OCI-M1 (cell line): ENCODE measurements at places on chromosomes 6 and 20.
A peak's percentile ranks its signal among the peaks of the same experiment; 100 is the strongest.

DNA sequence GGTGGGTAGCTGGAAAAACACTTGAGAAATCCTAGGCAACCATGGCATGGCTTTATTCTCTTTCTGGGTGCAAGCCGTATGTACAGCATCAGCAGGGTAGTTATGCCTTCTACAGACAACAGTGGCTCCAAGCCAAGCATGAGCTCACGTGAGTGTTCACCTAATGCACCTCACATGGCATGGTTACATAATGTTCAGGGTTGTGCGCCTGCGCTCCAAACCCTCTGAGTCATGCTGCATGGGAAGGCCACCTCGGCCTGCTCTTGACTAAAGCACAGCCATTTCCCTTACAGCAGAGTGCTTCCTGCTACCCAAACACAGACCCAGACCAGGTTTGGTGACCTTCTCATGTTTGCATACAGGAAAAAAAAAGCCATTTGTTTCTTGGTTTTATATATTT is 96.2 kb downstream of the VIP start:
- DNase-seq: no peak

- DNase-seq: peak; percentile 78
Observed at GRCh38 chr20:62065674-62066338, at the start of gene TAF4. TAF4 (minus strand) TSS chr20:62065881; CDS start chr20:62065810, 71 bp downstream.

DNA sequence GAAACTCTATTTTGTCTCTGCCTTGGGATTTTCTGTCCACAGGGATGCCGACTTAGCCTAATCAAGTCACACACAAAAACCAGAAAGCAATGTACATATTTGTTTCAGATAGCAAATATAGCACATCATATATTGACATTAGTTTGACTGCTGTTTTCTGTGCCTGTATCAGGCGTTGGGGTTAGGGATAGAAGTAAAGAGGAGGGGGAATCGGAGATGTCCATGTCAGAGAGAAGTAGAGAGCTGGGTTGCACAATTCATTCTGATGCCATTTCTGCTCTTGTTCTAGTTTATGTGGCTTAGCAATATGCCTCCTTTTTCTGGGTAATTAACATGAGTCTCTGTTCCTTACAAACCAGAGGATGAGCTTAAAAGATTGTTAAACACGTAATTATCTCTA is 14.7 kb upstream of the IPCEF1 start:
- DNase-seq: no peak

GRCh38 chr6:42190554-42191183 is 4.1 kb downstream of the GUCA1B start:
- DNase-seq: peak; percentile 32

DNA sequence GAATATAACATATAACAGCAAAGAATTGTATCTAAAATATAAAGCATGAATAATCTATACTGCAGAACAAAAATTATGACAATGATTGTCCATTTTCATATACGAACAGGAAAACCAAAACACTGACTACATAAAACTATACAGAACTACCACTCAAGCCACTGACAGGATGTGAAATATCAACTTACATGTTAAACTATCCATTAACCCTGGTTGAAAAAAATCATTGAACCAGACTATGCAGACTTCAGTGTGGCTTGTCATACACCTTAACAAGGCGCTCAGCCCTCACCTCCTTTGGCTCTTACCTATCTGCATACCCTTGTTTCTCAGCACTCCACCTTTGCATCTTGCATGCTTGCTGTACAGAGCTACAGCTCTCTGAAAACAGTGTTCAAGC is 34.9 kb downstream of the ASCC3 start:
- no peak for DNase-seq

- peak; percentile 95 for DNase-seq
Observed at GRCh38 chr6:146892613-146893401, 294.0 kb downstream of the ADGB start.

- no peak for DNase-seq
Observed at GRCh38 chr6:85913001-85913400, 270.3 kb upstream of the SYNCRIP start.

- DNase-seq: no peak
Observed at GRCh38 chr6:498795-499231, 107.3 kb downstream of the IRF4 start.

- DNase-seq: peak; percentile 31
Observed at GRCh38 chr20:13638162-13638495, 603 bp downstream of the TASP1 start.

- DNase-seq: no peak
Observed at GRCh38 chr20:39897058-39897457, 792.0 kb downstream of the MAFB start.

GRCh38 chr20:623704-624103 is 13.6 kb upstream of the TCF15 start:
- peak; percentile 51 for DNase-seq

DNA sequence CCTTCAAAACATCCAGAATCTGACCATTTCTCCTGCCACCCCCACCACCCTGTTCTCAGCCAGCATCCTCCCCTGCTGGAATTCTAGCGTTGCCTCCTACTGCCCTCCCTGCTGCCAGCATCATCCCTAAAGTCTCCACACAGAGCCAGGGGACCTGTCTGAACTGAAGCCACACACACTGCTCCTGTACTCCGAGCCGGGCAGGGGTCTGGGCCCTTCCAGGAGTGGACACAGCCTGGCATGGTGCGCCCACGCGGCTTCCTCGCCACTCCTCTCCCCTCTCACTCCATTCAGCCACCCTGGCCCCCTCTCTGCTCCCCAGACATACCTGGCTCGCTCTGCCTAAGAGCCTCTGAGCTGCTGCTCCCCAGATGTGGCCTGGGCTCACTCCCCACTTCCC is 155.5 kb downstream of the PREX1 start:
- DNase-seq: no peak

DNA sequence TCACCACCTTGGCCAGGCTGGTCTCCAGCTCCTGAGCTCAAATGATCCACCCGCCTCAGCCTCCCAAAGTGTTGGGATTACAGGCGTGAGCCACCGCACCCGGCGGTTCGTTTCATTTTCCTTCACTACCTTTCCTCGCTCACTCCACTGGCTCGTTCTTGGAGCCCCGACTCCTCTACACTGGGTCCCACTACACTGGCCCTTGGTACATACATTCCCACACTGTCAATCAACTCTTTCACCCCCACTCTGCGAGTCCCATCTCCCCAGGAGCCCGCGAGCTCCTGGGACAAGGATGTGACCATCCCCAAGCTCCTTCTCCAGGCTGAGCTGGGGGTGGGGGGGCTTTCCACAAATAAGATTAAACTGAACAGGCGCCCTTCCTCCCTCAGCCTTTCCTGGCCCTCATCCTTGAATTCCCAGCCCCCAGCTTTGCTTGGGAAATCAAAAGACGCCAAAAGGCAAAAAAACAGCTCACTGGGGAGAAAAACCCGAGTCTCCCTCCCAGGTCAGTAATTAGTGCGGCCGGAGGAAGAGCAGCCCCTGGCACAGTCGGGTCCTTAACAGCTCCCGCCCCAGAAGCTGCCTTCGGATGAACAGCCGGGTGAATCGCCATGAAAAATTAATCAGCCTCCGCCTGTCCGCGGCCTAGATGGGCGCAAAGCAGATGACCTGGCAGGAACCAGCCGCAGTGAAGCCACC is 42.8 kb upstream of the LY86 start:
- no peak for DNase-seq

GRCh38 chr6:79250107-79250514 is 15.6 kb upstream of the HMGN3 start:
- peak; percentile 59 for DNase-seq

DNA sequence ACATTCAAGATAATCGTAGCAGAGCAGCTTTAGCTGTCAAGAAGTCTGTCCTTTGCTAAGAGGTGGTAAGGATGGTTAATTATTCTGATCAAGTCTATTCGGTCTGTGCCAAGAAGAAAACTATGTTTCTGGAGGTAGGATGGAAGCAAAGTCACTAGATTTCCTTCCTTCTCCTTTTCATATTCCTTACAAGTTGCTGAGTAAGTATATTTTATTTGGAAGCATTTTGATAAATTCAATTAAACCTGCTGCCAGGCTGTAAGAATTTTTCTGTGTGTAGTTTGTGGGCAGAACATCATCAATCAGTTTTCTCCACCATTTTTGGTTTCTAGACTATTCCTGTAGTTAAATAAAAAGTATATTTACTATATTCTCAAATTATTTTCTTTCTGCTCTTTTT is 311.3 kb downstream of the PRKN start:
- no peak for DNase-seq

DNA sequence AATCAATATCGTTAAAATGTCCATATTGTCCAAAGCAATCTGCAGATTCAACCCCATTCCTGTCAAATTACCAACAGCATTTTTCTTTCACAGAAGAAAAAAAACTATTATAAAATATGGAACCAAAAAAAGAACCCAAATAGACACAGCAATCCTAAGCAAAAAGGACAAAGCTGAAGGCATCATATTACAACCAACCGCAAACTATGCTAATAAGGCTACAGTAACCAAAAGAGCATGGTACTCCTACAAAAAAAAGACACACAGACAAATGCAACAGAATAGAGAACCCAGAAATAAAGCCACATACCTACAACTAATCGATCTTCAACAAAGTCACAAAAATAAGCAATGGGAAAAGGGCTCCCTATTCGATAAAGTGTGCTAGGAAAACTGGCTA is 49.2 kb downstream of the RNGTT start:
- no peak for DNase-seq

DNA sequence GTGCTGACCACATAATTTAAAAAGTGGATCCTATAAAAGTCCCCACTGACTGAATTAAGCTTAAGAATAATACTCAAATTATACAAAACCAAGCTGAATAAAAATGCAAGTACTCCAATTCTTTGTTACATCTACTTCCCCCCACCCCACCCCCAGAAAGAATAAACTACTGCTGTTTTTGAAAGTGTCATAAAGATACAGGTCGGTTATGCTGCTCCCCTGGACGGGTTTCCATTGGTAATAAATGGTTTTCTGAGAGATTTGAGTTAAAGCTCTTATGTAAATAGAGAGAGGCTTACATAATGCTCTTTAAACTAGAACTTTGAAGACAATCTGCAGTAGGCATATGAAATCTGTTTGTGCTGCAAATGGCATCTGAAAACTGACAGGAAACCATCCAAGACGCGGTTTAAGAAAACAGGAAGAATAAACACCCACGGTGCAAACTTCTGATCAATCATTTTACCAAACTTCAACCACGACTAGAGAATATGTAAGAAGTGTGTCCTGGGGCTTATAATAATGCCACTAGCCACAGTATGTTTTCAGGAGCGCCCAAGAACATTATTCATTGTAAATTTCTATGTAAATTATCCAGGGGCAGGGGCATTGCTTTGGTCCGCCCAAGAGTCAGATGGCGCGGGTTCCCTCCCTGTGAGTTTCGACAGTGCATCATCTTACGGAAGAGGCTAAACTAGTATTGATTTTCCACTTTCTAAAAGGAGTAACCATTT is 10.8 kb upstream of the POU3F2 start:
- DNase-seq: no peak

- no peak for DNase-seq
Observed at GRCh38 chr6:75874224-75874623, 125.2 kb downstream of the MYO6 start.

GRCh38 chr6:137731960-137732616 is 135.0 kb upstream of the TNFAIP3 start:
- DNase-seq: no peak

GRCh38 chr6:154314084-154314483 is 42.5 kb downstream of the IPCEF1 start:
- no peak for DNase-seq

GRCh38 chr20:7411075-7411474 is 529.2 kb downstream of the HAO1 start:
- DNase-seq: peak; percentile 75

GRCh38 chr6:43990627-43991619 is 136.3 kb downstream of the MRPL14 start:
- peak; percentile 59 for DNase-seq

- DNase-seq: no peak
Observed at GRCh38 chr6:18317850-18318249, 53.5 kb upstream of the DEK start.

DNA sequence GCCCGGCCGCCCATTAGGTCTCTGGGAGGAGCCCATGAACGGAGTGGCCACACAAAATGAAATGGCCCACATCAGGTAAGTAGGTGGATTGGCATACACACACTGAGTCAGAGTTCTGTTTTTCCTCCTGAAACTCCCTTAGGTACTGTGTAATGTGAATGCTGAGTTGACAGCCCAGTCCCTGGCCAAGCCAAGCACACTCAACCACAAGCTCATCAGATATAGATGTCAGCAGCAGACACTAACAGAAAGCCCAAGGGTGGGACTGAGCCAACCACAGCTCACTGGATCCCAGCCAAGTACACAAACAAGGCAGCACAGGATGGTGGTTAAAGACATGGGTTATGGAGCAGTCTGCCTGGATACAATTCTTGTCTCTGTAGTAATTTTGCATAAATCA is 403.4 kb downstream of the GJA1 start:
- peak; percentile 96 for DNase-seq

DNA sequence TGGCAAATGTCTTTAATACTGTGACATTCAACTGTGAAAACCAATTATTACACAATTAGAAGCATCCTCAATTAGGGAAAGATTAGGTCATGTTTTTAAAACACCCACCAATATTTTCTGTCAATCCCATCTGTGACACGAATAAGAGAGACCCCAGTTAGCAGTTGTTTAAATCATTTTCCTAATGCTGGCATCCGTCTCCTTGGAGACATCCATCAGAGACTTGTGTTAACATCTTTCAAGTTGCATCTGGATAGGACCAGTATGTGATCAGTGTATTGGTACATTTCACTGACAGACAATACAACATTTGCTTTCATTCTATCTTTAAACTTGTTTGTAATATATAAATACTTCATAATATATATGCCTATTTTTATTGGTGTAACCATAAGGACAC is 420.7 kb upstream of the RNF217 start:
- DNase-seq: no peak

- no peak for DNase-seq
Observed at GRCh38 chr20:51712501-51713212, 55.5 kb downstream of the ATP9A start.

GRCh38 chr6:71015392-71015791 is 58.5 kb upstream of the B3GAT2 start:
- peak; percentile 18 for DNase-seq

DNA sequence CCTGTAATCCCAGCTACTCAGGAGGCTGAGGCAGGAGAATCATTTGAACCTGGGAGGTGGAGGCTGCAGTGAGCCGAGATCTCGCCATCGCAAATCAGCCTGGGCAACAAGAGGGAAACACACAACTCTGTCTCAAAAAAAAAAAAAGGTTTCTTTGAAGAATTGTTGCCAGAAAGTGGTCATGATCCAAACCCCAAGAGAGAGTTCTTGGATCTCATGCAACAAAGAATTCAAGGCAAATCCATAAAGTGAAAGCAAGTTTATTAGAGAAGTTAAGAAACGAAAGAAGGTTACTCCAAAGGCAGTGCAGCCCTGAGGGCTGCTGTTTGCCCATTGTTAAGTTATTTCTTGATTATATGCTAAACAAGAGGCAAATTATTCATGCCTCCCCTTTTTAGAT is 14.5 kb upstream of the KIFC1 start:
- DNase-seq: no peak

- DNase-seq: peak; percentile 66
Observed at GRCh38 chr6:139371421-139372203, 2.8 kb downstream of the CITED2 start.

DNA sequence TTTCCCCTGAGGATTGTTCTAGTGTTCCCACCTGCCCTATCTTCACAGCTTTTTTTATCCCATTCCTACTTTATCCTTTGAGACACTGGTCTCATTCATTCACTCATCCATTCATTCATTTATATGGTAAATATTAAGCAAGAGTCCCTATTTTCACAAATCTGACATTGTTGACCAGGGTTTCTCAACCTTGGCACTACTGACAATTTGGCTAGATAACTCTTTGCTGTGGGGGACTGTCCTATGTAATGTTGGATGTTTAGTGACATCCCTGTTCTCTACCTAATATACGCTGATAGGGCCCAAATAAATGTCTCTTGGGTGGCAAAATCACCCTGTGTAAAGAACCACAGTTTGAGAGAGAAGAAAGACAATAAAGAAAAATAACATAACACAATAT is 345.0 kb downstream of the GRIK2 start:
- DNase-seq: no peak
